ENCODE measurements at places on chromosomes 3 and 15.
A peak's percentile ranks its signal among the peaks of the same experiment; 100 is the strongest.

GRCh38 chr3:20904671-20905070, 718.7 kb upstream of the SGO1 start:
- no peak for DNase-seq

DNA sequence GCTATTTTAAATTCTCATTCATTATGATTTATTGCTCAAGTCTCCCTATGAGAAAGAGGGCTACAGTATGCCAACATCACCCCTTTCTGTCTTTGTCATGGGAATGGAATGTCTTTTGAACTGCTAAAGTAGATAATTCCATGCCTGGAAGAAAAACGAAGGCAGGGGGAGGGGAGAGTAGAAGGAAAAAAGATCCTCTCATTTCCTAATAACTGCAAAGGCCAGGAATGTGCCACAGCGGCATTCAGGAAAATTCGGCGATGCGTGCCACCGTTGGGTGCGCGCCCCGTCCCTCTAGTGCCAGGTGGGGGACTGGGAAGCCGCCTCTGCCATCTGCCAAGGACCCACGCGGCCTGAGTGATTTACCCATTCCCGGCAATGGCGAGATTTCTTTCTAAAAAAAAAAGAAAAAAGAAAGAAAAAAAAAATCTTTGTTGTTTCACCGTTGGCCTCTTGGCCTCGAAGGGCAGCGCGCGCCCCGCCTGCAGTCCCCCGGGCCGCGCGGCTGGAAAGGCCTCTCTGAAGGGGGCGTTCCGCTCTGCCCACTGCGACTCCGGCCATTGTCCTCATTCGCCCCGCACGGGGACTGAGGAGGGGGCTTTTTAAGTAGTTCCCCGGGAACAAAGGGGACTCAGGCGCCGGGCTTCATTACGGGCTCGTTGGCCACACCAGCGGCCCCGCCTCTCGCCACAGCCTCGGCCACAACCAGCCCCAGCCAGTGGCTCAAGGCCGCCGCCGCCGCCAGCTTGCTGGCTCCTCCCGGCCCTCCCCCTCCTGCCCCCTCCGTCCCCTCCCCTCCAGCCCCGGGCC, 54.5 kb downstream of the CPN2 start:
- peak; percentile 86 for DNase-seq

GRCh38 chr15:70339571-70340493, 242.1 kb upstream of the TLE3 start:
- no peak for DNase-seq

DNA sequence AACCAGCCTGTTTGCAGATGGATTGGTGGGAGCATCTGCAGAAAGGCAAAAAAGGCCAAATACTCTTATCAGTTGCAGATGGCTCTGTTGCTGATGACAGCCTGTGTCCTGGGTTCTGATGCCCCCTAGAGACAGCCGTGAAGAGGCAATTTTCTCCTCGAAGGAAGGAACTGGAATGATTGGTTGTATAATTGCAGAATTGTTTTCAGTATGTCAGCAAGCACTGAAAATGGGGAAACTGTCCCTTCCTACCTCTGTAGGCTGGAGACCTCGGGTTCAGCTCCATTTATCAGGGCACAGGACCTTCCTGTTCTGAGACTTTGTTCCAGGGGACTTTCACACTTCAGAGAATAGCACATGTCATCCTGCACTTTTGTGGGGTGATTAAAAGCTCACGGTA, 103.0 kb downstream of the PGPEP1L start:
- DNase-seq: no peak

DNA sequence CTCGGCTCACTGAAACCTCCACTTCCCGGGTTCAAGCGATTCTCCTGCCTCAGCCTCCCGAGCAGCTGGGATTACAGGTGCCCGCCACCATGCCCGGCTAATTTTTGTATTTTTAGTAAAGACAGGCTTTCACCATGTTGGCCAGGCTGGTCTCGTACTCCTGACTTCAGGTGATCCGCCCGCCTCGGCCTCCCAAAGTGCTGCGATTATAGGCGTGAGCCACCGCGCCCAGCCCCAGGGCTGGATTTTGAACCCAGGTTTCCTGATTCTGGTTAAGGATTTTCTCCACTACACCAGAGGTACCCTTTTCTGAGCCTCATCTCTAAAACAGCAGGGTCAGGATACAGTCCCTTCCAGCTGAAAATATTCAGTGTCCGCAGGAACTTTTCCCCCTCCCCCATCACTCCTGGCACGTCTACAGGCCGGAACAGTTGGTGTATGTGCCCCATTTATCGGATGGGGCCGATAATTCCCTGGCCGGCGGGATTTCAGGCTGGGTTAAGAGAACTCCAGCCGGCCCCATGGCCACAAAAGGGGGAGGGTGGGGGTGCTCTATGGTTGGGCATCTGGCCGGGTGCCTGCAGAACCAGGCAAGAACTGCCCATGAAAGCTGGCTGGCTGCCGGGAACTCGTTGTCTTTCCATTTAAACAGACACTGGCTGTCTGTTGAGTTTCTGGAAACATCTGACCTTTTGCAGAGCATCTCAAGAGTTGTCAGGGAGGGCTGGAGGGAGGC, 26.8 kb upstream of the SEMA4B start:
- DNase-seq: no peak

DNA sequence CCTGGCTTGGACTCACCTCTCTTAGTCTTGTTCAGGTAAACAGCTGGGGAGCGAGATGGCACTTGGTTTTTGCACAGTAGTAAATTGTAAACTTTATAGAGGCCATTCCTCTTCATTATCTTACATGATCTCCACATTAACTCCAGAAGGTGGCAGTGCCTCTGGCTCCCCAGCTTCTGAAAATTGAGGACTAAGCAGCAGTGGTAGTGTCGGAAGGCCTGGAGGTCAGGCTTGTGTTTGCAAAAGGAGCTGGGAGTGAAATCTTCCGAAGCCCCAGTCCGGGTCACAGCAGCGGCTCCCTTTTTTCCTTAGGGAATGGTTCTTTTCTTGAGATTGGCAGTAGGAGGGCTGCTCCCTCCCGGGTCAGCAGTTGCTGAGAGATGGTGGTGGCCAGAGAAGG, 85.7 kb downstream of the FNDC3B start:
- DNase-seq: no peak

DNA sequence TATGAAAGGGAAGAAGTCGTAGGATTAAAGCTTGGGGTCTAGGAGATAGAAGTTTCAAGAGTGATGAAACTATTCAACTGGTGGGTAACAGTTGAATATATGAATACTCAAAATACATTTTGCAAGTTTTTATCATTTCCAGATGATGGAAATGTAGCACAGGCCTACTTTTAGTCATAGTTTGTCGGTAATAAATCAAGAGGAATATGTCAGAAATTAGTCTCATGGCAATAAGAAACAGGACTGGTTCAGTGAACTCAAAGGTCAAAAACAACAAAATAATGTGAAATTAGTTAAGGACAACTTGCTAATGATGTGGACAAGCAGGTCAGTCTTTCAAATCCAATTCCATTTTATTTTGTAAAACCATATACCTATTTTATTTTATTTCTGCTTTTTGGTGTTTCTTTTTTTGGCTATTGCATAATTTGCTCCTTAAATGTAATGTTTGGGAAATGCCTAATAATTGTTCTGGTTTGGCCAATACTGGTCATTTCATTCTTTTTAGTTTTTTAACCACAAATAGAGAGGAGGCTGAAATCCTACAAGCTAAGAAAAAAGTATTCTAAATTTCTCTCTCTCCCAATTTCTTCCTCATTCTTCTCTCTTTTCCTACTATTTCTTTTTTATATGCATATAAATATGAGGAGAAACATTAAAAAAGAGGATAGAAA, 195.2 kb upstream of the ARHGEF26 start:
- no peak for DNase-seq

- DNase-seq: no peak
Observed at GRCh38 chr15:56484287-56484686, 19.4 kb upstream of the MNS1 start.

- DNase-seq: peak; percentile 13
Observed at GRCh38 chr3:77038930-77039605, 831 bp upstream of the ROBO2 start.

DNA sequence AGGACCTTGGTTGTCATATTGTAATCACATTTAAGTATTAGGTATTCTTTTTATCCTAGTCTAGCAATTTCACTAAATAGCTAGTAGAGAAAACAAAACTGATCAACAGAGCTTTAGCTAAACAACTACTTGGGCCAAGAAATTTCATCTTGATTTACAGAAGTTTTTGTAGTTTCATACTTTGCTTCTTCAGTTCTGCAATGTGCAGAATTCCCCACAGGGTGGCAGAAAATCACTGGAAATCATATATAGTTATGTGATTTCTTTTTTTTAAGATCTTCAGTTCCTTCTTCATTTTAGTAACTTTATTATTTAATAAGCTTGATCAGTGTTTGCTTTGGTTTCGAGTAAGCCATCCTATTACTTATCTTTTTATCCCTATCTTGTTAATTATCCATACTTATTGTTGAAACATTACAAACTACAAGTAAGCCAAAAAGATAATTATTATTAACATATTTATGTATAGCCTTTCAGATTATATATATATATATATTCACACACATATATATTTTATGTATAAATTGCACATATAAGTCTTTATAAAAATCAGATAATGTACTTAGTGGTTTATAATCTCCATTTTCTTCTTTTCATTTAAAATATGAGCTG, 2.2 kb upstream of the BNIP2 start:
- DNase-seq: peak; percentile 24

- DNase-seq: no peak
Observed at GRCh38 chr3:128054367-128054766, 2.1 kb downstream of the SEC61A1 start.

- peak; percentile 87 for DNase-seq
Observed at GRCh38 chr15:82129761-82130160, 83.9 kb upstream of the MEX3B start.

GRCh38 chr3:111151438-111151837, 79.8 kb downstream of the NECTIN3 start:
- peak; percentile 71 for DNase-seq

GRCh38 chr3:170809007-170809974, 60.7 kb downstream of the RPL22L1 start:
- peak; percentile 91 for DNase-seq

DNA sequence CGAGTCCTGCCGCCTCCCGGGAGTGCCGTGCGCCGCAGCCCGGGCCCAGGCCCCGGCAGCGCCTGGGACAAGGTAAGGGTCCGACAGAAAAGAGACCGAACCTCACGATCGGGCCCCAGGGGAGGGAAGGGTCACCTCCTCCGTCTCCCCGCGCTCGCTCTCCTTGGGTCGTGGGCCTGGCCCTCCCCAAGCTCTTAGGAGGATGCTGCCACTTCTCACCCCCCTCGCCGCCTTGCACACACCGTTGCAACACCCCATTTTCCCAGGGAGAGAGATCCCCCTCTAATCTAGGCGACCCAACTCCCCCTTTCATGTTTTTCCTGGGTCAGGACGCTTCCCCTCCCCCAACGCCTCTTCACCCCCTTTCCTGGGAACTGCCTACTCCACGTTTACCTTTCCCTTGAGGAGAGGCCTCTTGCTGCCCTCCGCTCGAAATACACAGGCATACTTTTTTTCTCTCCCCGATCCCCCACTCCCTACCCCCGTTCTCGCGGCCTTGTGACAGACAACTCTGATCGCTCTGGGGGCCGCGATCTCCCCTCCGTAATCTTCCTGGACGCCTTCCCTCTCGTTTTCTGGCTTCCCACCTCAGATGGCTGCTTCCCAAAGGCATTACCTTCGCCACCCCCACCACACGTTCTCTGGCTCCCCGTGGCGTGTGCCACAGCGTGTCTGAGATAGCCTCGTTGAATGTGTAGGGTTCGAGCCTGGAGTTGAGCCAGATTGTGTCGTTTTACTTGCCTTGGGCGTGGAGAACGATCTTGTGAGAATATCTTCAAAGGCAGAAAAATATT, 688 bp downstream of the SETD5 start:
- no peak for DNase-seq

DNA sequence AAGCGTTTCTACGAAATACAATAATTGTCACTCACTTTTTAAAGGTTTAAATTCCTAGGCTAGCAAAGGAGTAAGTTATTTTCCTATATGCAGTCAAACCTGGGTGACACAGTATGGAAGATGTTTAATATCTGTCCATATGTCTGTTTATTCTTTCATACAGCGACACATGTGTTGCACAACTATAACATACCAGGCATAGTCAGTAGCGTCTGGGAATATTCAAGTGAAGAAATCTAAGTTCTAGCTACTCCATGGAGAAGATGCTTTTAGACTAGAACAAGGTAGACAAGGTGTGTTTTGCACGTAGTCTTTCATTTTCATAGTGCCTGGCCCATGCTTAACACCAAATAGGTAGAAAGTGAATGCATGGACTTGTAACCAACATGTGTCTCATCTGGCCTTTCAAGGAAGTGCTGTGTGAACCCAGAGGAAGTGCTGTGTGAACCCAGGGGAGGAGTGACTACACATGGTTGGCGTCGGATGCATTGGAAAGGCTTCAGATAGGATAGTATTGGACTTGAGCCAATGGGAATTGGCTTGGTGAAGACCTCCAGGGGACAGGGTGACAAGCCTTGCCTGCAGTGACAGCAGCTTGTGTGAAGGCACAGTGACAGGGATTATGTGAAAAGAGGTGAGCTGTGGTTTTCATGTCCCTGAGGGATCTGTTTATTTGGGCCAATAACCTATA, 267.0 kb downstream of the PTPRG start:
- DNase-seq: no peak

- DNase-seq: no peak
Observed at GRCh38 chr3:163328680-163329079, 1749.6 kb downstream of the SI start.

GRCh38 chr3:188926741-188927511, 244.8 kb upstream of the TPRG1 start:
- no peak for DNase-seq

- DNase-seq: no peak
Observed at GRCh38 chr3:177306252-177306651, 109.0 kb upstream of the TBL1XR1 start.

DNA sequence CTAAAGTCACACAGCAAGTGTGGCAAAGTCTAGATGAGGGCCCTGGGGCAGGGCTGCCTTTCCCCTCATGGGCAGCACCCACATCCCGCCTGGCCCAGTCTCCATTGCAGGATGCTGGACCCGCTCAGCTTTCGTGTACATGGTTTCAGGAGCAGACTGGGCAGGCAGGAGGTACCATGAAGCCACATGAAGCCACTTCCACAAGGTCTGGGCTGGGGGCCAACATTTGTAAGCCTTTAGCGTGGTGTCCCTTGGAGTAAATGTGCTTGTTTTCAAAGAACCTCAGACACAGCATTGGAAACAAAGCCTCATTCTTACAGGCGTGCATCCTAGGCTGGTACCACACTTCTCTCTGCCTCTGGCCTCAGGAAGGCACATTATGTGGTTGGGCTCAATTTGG, 34.5 kb downstream of the UMPS start:
- DNase-seq: no peak

GRCh38 chr3:64623125-64623524, 64.7 kb downstream of the ADAMTS9 start:
- no peak for DNase-seq

GRCh38 chr3:31732548-31732947, 199.8 kb downstream of the STT3B start:
- no peak for DNase-seq

GRCh38 chr3:97910931-97911351, 61.3 kb downstream of the RIOX2 start:
- DNase-seq: no peak

All from HS-5 (cell line).